Urinary bladder (tissue), 4 donors: ENCODE measurements at places on chromosomes 6 and 20. TPM values are rescaled to one million over a fixed set of nuclear protein-coding genes. Genes with fewer than 3 reads are reported as not detected.

Gene ZC3H12D
- total RNA-seq, result 1.2 TPM

Gene NOTCH4
- total RNA-seq, result 11.2 TPM

Gene OR2H1
- total RNA-seq, result not detected

Gene DNAH8
- 1.5 TPM for total RNA-seq
